ENCODE measurements at places on chromosomes 4 and X.
A peak's percentile ranks its signal among the peaks of the same experiment; 100 is the strongest.

DNA sequence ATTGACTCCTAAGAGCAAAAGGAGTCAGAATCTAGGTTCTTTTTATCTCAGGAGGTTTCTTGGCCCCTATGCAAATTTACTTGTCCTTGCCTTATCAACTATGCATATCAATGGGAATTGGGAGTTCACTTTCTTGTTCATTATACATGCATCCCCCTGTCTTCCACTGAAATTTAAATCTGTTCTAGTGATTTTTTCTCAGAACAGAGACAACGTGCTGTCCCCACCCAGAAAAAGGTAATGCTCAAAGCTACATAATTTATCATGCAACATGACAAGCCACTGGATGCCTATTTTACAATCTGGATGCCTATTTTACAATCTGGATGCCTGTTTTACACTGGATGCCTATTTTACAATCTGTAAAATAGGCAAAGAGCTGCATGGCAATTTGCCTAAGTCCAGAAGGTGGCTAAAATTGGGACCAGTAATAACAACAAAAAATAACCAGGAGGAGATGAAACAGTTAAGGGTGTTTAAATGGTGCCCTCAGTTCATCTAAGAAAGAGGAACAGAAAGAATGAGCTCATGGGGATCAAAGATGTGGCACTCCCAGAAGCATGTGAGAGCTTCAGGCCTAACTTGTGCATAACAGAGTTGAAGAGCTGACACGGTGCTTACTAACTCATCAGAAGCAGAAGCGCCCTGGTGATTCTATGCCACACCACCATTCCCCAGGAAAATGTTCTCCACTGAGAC, 537.8 kb upstream of the BOD1L1 start:
- no peak for DNase-seq

DNA sequence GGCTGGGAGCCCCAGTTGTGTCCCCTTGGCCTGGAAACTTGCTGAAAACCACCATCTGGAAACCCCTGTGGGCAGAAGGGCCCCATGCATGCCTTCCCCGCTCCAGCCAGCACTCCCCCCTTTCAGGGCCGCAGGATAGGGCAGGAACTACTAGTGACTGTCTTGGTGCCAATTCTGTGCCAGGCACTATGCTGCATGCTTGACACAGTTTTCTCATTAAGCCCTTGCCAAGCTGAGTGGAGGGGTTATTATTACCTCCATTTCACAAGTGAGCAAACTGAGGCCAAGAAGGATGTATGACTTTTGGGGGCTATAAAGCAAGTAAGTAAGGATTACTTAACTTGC, 73.6 kb upstream of the PJA1 start:
- no peak for DNase-seq

DNA sequence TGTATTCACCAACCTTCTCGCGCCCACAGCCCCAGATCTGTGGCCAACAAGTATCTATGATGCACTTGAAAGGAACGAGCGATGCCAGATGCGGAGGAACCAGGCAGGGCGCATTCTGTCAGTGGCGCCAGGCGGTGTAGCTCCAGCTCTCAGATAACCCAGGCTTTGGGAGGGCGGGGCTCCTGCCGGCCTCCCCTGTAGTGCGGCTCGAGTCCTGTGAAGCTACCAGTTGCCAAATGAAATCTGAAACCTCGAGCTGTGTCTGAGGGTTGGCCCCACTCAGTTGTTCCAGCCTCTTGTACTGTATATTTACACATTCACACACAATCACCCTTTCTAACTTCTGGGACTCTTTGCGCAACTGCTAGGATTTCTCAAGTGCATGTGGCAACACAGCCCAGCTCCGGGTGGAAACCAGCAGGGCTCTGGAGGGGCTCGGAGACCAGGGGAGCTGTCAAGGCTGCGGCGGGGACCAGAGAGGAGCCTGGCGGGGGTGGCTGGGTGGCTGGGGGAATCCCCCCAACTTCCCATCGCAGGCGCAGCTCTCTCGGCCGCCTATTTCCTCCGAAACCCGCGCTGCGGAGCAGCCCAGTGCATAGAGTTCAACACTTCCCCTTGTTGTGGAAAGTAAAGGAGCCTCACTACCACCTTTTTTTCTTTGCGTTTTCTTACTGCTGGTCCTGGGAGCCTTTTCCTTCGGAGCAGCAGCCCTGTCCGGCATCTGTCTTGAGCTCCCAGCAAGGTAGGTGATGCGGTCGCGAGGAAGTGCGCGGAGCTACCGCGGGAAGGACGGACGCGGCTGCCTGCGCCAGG, at the start of gene ARHGAP24:
TSS of gene ARHGAP24 (plus strand) at position 333 of the 813 bp plus-strand sequence.
- DNase-seq: peak; percentile 93

DNA sequence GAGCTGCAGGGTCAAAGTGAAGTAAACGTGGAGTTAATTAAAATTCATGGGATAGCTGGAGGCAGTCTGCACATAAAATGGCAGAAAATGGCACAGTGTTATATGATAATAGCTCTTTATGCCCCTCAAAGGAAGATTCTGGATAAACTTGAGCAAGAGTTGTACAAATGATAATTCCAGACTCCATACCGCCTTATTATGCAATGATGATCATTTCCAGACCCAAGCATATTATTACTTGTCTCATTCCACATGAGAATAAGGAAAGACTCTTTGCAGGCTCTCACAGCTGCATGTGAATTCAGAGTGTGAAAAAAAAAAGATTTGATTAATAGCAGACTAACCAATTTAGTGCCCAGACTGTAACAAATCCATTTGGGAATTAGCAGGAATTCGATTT, 105.4 kb downstream of the STK32B start:
- no peak for DNase-seq

GRCh38 chrX:108464604-108465003, 25.0 kb downstream of the COL4A5 start:
- DNase-seq: no peak

DNA sequence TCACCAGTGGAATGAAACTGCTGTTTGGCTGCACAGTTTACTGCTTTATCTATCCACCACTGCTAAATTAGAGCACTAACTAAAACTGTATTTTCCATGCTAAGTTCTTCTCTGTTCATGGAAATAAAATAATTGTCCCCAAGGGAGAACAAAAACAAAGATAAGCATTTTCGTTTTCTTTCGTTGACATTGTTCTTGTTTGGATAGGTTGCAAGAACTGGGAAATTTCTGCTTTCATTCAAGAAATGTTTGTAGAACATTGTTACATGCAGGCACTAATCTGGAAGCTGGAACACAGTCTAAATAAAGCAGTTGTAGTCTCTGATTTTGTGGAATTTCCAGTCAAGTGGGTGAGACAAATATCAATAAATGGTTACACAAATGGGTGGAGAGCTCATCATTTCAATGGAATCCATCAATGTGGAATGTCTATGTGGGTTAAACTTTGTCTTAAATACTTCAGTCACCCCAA, 5.8 kb upstream of the CXCL8 start:
- DNase-seq: peak; percentile 13

GRCh38 chr4:56871371-56871866, 36.3 kb upstream of the REST start:
- no peak for DNase-seq

GRCh38 chr4:155672342-155672741, 5.7 kb downstream of the GUCY1A1 start:
- no peak for DNase-seq

DNA sequence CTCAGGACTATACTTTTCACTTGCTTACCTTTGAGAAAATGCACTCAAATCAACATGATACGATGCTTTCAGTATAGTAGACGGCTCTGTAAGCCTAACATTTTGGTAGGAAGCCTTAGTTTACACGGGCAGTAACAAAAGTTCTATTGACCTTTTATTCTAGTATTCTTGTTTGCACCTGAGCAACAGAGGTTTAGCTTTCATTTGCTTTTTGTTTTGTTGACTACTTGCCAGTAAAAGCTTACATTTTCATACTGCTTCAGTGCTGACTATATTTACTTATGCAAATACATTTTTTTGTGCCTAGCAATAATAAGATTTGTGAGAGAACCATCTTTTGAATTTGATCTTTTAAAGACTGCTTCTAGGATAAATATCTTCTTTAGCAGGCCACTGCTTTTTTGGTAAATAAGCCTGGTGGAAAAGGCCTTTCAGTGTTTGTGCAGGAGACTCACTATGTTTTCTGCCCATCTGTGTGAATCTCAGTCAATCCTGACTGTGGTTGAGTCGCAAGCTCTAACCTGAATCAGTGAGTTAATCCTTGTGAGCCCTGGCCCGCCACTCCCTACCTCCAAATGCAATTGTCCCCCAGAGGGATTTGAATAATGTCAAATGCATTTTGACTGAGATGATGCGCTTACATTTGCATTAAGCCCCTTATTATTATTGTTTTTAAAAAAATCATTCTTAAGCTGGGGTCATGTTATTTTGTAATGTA, 21.9 kb downstream of the FHIP1A start:
- no peak for DNase-seq

- DNase-seq: no peak
Measured at GRCh38 chrX:20523626-20524312, 257.1 kb upstream of the RPS6KA3 start.

- no peak for DNase-seq
Measured at GRCh38 chr4:184657144-184657543, 7.6 kb downstream of the PRIMPOL start.

GRCh38 chrX:153903991-153904957, at the start of gene AVPR2:
Gene AVPR2 (plus strand): TSS chrX:153904673. CDS start chrX:153905146, 473 bp downstream.
- DNase-seq: no peak
